CD4-positive, alpha-beta memory T cell (primary cell): ENCODE measurements at places on chromosomes 12 and 14. TPM values are rescaled to one million over a fixed set of nuclear protein-coding genes. Genes with fewer than 3 reads are reported as not detected.

RPGRIP1 gene
- total RNA-seq: not detected

GRCh38 chr14:79680087-79680486 lies 531.2 kb downstream of the DIO2 start:
- DNase-seq: no peak

- no peak for DNase-seq
Measured at GRCh38 chr12:128661226-128661569, 162.6 kb downstream of the SLC15A4 start.

DNA sequence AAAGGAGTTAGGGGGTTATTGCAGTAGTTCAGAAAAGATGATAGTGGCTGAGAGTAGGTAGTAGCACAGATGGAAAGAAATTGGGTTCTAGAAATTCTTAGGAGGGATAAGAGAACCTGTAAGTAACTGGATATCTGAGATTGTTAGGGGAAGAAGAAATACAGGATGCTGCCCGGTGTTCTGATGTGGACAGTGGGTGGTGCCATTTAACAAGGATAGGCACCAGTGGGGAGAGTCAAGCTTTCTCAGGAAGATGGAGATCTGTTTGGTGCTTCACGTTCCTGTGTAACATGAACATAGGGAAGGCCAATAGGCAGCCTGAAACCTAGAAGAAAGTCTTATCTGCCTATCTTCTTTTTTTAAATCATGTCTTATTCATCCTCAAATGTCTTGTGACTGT lies 245.9 kb downstream of the NPAS3 start:
- DNase-seq: no peak

DNA sequence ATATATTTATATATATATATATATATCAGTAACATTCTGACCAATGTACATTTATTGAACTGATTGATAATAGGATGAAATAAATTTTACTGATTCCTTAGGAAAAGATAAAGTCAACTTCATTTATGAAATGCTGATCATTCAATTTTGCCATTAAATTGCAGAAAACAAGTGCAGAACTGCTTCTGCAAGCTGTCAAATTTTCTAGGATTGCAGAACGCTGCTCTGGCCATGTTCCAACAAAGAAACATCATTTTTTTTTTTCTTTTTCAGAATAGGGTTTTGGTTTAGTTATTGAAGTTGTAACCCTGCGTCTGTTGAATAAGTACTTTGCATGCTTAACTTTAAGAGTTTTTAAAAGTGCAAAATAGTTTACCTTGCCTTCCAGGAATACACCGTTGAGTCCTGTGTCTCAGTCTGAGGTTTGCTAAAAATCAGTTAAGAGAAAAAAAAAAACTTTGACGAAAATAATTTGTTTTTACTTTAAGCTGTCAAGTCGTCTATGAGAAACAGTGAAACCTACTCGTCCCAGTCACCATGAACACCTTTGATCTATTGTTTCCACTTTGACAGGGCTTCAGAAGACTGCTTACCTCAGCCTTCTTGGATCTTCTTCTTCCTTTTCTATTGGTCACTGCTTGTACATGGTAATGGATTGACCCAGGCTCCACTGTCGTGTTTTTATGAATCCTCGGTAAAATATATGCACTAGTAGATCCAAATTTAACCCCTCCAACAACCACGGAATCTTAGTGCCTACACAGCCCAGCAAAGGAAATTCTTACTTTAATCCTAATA lies at the start of gene KERA:
KERA (minus strand) TSS at position 657 of the 798 bp plus-strand sequence. CDS start 1,743 bp downstream, outside the sequence.
- DNase-seq: no peak

DNA sequence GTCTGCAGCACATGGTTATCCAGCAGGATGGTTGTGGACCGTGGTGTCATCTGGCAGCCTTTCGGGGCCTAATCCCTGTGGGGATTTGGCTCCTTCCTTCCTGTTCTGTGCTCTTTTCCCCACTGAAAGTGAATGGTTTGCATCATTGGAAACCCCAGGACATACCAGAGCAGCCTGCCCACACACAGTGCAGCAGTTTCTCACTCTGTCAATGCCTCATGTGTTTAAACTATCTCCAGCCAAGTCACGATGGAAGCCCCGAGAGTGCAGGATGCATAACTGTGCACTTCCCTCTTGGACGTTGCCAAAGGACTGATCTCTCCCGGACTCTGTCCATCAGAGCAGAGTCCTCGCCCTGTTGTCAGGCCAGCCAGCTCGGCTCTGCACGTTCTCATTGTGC lies 29.0 kb upstream of the AMN start:
- no peak for DNase-seq

- no peak for DNase-seq
Measured at GRCh38 chr12:2653461-2653965, 141.3 kb upstream of the FKBP4 start.
